ENCODE measurements at places on chromosomes 7 and 10. TPM values are rescaled to one million over a fixed set of nuclear protein-coding genes. Genes with fewer than 3 reads are reported as not detected.

The UCN3 gene
- not detected for total RNA-seq

DNA sequence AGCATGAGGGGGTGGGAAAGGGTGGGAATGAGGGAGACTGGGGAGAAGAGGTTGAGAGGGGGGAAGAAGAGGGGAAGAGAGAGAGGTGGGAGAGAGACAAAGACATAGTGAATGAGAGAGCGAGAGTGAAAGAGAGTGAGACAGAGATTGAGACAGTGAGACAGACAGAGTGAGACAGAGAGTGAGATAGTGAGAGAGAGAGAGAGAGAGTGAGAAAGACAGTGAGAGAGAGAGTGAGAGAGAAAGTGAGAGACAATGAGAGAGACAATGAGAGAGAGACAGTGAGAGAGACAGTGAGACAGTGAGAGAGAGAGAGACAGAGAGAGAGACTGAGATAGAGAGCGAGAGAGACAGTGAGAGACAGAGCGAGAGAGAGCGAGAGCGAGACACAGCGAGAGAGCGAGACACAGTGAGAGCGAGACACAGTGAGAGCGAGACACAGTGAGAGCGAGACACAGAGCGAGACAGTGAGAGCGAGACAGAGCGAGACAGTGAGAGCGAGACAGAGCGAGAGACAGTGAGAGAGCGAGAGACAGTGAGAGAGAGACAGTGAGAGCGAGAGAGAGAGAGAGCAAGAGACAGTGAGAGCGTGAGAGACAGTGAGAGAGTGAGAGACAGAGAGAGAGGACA lies 10.1 kb downstream of the TMEM243 start:
- DNase-seq = no peak

DNA sequence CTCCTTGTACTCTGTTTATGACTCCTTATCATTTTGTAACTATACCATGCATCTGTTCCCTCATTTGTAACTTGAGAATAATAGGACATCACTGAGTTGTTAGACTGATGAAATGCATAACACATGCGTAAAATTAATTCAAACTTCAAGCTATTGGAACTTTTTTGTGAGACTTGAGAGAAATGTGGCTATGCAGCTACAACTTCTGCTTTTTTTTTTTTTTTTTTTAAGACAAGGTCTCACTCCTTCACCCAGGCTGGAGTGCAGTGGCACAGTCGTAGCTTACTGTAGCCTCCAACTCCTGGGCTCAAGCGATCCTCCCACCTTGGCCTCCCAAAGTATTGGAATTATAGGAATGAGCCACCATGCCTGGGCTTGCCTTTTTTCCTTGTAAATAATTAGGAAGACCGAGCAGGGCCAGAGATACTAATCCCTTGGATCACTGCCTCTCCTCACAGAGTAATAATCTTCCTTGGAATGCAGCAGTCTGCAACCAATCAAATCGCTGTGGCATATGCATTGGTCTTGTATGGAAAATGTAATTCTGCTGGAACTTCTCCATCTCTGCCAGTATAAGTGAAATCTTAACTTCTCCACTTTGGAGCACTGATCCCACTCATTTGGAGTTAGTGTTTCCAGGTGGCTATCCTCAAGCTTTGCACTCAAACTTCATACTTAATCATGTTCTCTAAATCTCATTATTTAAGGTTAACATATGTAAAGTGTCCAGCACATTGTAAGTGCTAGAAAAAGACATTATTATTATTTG lies 2.0 kb upstream of the PANK1 start:
- no peak for DNase-seq

The ZNF518A gene
- 25.8 TPM for total RNA-seq

The SH2B2 gene
- 3.8 TPM for total RNA-seq

DNA sequence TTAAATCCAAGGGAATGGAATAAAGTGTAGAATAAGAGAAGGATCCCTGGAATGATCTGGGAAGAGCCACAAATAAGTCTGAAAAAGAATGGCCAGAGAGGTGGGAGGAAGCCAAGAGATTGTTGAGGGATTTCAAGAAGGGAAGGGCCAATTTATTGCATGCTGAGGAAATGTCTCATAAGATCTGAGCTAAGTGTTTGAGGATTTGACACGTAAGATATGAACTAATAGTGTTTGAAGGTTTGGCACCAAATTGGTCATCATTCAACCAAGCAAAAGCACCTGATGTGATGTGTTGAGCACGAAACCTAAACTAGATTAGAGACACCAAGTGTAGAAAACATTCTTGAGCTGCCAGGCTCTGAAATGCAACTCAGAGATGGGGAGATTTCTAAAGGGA lies 97.9 kb downstream of the TSPAN12 start:
- DNase-seq = no peak

Data from naive thymus-derived CD8-positive, alpha-beta T cell (primary cell).